Hematopoietic multipotent progenitor cell (in vitro differentiated cells): ENCODE measurements at places on chromosomes 5 and 9.
A peak's percentile ranks its signal among the peaks of the same experiment; 100 is the strongest.

DNA sequence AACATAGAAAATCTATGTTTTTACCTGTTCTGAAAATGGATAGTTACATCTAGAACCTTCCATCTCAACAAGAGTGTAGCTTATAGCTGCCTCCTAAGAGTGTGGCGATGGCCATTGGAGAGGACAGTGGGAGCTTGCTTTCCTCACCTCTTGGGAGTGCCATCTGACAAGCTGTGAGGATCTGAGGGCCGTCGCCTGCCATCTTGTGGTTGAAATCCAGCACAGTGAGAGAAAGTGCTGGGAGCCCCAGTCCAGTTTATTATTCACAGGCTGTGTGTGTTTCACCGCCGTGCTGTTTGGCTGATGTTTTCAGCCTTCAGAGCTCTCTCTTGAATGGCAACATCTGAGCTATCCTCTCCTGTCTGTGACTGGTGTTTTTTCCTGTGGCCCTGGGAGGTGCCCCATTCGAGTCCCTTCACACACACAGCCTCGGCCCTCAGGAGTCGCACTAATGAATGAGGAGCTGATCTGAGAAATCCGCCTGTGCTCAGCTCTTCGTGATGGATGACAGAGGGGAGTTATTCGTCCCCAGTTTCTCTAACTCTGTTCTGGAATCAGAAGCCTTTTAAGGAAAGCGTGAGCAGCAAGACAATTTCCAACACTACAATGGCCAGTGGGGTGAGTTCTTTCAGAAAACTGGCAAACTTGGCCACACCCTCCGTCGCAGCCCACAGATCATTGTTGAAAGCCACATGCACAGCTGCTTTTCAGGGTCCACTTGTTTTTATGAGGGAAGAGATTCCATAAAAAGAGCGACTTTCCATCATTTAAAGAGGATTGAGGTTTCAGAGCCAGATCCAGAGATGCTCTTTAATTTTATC lies 170.3 kb downstream of the PDZD2 start:
- DNase-seq, result peak; percentile 81

DNA sequence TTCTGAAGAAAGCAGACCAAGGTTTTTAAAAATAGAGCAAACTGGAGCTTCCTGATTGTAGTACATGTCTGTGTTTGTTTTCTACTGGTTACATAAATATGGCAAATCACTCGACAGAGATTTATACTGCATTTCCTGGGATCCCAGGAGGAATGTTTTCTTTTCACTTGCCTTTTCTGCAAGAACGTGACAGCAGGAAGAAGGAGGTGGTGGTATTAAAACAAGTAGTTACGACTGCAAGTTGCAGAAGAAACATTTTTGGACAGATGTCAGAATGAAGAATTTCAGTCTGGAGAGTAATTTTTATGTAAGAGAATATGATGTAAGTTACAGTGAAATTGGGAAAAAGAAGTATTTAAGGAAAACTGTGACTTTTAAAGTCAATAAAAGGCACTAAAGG lies 253.7 kb upstream of the NFIL3 start:
- no peak for DNase-seq

GRCh38 chr9:87601176-87601575 lies 103.5 kb downstream of the DAPK1 start:
- DNase-seq, result peak; percentile 37

DNA sequence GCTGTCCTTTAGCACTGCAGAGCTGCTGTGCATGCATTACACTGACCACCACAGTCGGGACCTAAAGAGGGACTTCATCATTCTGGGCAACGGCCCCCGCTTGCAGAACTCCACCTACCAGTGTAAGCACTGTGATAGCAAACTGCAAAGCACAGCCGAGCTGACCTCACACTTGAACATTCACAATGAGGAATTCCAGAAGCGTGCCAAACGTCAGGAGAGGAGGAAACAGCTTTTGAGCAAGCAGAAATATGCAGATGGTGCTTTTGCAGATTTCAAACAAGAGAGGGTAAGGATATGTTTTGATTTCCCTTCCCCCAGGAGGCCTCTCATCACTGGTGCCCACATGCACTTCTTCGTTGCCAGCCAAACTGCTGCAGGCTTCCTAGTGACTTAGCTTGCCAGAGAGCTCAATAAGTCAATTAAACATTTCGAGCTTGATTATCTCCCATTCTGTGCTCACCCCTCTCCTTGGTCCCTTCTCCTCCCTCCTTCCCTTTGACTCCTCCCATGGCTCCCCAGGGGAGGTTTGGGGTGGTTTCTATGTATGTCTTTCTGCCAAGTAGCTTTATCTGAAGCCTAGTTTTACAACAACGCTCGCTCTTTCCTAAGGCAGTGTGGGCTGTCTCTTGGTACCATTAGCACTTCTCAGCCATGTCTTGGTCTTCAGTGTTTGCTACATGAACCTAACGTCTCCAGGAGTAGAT lies 66.7 kb downstream of the ZNF462 start:
- DNase-seq, result no peak

GRCh38 chr9:6590334-6590733 lies 55.2 kb downstream of the GLDC start:
- DNase-seq, result no peak

- DNase-seq, result peak; percentile 80
Observed at GRCh38 chr5:179827680-179828079, 7.0 kb downstream of the SQSTM1 start.

DNA sequence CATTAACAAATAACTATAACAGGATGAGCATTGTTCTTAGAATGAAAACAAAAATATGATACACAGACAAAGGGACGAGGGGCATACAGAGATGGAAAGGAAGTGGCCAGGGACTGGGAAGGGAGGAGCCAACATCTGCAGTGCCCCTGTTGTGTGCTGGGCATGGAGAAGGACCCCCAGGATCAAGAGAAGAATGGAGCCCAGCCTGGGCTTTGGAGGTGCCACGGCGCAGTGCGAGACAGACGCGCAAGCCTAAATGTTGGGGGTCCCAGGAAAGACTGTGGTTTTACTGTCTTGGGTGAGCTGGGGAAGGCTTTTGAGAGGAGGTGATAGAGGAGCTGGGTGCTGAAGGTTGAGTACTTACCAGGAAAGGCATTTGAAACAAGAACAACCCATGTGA lies 28.4 kb upstream of the DUSP1 start:
- DNase-seq, result no peak

DNA sequence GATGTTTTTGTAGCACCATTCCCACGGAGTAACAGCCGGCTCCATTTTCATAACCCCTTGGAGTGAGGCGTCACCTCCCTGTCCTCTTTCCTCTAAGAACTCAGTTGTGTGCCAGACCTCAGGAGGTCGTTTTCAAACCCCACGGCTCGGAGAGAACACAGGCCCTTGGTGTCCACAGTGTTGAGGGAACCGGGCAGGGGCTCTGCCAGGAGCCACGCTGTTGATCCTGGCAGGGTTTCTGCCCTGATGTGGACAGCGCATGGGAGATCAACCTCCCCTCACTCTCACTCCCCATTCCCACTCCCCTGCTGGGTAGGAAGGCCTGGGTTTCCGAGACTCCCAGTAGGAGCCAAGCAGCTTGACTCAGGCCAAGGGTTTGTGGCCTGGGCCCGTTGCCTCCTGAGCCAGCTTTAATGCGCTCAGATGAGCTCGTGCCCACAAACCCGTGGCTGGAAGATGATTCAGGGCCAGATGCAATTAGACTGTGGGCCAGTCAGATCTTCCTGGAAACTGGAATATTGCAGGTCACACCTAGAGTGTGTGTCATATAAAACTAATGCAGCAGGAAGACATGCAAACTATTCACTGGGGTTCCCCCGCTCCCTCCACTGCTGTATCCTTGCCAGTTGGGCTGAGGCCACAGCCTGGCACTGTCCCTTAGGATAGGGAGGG lies 133.4 kb downstream of the SLC12A2 start:
- no peak for DNase-seq

DNA sequence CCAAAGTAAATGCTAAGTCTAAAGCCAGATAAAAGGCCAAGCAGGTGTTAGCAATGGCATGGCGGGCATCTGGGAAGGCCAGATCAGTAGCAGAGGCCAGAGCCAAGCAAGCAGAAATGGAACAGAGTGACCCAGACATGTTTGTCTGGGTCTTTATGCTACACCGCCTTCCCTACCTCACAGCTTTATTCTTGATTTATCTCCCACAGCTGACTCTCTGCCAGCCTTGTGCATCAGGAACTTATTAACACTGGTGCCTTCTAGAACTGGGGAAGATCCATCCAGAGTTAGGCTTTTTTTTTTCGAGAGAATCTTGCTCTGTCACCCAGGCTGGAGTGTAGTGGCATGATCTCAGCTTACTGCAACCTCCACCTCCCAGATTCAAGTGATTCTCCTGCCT lies 112.5 kb upstream of the SLC44A1 start:
- no peak for DNase-seq

GRCh38 chr9:126591922-126592321 lies 21.8 kb upstream of the LMX1B start:
- DNase-seq, result no peak

GRCh38 chr5:137760719-137761516 lies 6.8 kb upstream of the HNRNPA0 start:
- DNase-seq, result no peak

DNA sequence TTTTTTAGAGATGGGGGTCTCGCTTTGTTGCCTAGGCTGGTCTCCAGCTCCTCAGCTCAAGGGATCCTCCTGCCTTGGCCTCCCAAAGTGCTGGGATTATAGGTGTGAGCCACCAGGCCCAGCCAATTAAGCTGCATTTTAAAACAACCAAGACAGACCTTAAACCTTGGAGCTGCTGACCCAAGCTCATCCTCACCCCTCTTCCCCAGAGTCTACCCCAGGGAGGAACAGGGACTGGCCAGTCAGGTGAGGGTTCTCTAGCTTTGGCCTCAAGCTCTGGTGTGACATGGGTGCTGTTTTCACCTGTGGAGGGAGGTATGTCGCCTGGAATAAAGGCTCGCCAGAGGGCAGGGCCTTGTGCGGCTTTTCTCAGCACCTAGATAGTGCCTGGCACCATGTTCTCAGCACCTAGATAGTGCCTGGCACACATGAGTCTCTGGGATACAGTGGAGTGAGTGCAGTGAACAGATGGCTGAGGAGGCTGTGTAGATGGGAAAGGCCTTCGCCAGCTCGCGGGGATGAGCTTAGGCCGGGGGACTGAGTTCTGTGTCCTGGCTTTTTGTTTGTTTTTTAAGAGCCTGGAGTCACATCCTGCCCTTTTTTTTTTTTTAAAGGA lies 7.4 kb downstream of the CDK9 start:
- DNase-seq, result no peak

- no peak for DNase-seq
Observed at GRCh38 chr5:60765019-60765709, 65.2 kb upstream of the DEPDC1B start.

DNA sequence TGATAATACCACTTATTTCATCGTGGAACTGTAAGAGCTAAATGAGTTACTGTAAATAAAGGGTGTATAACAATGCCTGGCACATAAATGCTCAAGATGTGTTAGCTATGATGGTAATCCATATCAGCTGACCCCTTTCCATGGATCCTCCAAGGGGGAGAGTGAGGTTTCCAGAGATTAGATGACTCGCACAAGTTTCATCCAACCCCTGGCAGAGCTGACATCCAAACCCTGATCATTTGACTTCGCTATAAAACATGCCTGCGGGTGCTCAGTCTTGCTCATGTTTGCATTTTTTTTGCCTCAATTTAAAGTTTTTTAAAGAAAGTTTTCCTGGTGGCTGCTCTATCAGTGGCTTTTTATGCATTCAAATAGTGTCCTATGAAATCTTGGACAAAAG lies 145.7 kb upstream of the SMIM23 start:
- DNase-seq, result no peak

DNA sequence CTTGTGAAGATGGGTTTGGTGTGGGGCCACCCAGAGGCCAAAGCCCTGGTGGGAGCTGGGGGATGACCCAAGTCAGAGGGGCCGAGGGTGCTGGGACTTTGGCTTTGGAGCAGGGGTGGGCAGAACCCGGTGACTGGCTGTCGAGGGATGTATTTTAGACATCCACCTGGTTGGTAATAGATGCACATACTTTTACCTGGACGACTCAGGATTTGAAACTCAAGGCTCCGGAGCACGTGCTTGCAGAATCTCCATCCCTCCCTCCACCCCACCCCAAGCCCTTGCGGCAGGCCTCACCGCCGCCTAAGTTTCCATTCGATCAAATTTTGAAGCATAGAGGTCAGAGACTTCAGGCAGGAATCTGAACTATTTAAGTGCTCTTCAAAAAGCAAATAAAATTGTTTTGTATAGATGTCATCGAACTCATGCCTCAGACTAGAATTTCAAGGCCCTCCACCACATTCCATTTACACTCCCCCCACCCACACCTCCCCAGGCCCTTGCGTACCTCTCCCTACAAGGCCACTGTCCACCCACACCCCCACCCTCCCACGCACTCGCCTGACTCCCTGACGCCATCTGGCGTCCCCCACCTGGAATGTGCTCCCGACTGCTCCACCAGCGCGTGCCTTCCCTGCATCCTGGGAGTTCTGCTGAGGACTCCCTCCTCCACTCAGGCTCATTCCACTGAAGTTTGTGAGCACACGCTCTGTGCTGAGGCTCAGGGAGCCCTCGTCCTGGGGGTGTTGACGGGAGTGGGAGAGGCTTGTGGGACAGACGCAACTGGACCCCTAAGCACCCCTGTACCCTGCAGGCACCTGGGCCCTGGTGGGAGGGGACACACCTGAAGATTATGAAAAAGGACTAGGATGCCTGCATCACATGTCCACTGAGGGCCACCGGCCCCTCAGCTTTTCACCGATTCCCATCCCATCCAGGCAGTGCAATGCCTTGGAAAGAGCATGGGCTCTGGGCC lies 56.4 kb upstream of the RPL26L1 start:
- no peak for DNase-seq
